Urothelium cell line (cell line): ENCODE measurements at places on chromosomes 7 and 10.
A peak's percentile ranks its signal among the peaks of the same experiment; 100 is the strongest.

DNA sequence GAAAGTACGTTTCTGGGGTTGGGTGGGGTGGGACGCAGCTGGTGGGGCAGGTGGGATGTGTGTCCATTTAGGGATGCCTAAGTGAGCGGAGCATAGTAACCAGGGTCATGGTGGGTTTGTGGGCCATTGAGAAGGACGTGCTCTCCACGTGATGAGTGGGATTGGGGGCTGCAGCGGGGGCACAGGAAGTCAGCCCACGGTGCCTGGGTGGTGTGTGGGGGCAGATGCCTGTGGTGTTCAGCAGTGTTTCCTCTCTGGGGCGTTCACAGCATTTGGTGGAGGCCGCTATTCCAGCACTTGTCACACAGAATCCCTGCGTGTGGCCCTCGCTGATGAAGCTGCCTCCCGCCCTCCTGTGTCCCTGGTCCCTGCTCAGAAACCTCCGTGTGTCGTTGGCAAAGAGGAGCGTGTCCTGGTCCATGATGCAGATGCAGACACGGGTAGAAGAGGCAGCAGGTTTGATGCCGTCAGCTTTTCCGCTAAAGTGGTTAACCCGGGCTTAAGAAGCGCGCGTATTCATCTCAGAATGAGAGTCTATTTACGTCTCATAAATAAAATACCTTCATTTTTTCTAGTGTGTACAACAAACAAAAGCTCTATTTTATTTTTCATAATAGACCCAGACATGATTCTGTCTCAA is 274.2 kb downstream of the ADARB2 start:
- no peak for DNase-seq

- no peak for DNase-seq
These were observed 201.5 kb upstream of the GNAI1 start for GRCh38 chr7:79933144-79933543.

- no peak for DNase-seq
These were observed 11.9 kb downstream of the HECW1 start for GRCh38 chr7:43124388-43124787.

DNA sequence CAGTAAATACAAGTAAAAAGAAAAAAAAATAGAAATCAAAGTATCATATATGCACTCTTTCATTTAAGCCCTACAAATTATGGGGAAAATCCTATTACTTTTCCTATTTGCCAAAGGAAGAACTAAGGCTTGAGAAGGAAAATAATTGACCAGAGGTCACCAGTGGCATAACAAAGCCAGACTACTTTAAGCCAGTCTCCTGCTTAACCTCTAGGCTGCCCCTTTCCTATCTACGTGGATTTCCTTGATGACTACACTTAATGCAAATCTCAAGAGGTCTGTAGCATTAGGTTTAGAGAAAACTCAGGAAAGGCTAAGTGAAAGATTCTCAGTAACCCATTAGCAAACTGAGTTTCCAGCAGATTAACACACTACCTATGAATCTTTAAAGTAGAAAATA is 49.8 kb downstream of the TPK1 start:
- DNase-seq: no peak

DNA sequence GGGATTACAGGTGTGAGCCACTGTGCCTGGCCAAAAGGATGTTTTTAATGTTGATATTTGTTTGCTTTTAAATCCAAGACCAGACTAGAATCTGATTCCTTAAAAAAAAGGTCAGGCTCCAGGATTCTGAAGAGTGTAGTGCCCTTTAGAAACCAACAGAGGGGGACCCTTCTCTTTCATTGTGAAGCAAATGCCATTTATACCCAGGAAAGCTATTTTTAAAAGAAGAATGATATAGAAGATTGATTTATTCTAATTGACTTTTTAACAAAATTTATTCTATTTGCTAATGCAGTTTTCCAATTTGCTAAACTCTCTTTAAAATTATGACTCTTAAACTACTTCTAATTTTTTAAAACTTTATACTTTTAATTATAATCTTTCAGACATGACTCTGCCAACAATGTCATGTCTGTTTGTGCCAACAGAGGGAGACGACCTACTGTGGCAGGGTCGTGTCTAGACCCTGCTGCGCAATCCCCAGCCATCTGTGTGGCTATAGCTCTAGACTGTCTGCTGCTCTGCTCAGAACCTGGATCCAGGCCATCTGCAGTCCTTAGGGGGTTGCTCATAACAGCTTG is 201.0 kb upstream of the IMMP2L start:
- peak; percentile 60 for DNase-seq

GRCh38 chr10:37654466-37654865 is 202.9 kb downstream of the ZNF248 start:
- no peak for DNase-seq
